GM19239 (cell line): ENCODE measurements at places on chromosomes 3 and 15.

- no peak for DNase-seq
These were observed 31.3 kb downstream of the TKT start for GRCh38 chr3:53224536-53224935.

GRCh38 chr15:81023483-81024264, 23.0 kb downstream of the TLNRD1 start:
- peak; percentile 35 for DNase-seq

- DNase-seq, result no peak
These were observed 175.8 kb downstream of the TLE3 start for GRCh38 chr15:69921626-69922619.

DNA sequence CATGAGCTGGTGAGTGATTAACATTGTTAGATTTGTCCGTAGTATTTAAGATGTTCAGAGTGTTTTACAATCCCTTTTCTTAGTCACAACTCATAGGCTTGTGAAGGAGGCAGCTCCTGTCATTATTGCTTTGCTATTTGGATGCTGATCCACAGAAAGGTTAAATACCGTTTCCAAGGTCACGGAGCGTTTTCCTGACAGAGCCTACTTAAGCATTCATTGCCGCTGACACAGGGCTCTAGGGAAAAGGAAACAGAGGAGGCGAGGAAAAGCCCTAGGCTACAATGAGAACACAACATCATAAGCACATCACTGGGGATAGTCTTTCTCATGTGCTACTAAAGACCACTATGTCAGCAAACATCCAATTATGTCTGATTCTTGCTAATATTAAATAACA, 38.5 kb upstream of the CPB1 start:
- DNase-seq, result no peak
